ENCODE measurements at places on chromosomes 11 and 22.

DNA sequence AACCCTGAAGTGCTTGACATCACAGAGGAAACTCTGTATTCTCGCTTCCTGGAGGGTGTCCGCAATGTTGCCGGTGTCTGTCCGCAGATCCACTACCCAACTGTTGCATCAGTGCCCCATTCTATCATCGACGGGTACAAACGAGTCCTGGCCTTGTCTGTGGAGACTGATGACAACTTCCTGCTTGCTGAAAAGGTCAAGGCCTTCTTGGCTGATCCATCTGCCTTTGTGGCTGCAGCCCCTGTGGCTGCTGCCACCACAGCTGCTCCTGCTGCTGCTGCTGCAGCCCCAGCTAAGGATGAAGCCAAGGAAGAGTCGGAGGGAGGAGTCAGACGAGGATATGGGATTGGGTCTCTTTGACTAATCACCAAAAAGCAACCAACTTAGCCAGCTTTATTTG lies 42.9 kb upstream of the DAGLA start:
- peak; percentile 23 for DNase-seq

DNA sequence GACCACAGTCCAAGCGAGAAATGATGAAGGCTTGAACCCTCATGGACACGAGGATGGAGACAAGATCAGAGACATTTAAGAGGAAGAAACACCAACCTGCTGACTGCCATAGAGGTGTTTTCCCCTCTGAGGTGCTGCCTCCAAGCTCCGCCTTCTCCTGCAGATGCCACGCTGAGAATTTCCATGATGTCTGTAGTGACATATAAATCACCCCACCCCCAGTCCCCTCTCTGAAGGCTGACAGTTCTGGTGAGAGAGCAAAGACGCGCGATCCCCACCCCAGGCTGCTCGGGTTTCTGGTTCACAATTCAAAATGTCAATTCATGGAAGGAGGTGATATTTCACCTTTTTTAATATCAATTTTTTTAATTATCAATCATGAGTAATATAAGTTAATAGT lies 28.2 kb downstream of the LRRC32 start:
- peak; percentile 79 for DNase-seq

DNA sequence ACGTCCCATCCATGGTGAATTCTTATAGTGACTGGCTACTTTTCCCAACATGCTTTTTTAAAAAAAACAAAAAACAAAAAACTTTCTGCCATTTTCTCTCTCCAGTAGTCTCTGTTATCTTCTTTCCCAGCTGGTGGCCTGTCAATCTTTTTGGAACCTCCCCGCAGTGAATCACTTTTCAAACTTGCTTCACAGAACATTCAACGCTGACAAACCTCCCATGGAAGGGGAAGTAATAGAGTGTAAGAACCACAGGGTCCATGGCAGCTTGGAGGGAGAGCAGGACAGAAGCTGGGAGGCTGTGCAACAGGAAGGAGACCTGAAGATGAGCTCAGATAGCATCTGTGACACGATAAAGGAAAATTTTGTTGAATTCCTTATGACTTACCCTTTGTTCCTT lies 9.8 kb upstream of the CECR2 start:
- DNase-seq: no peak

- peak; percentile 19 for DNase-seq
Measured at GRCh38 chr22:42770941-42771647, 50.4 kb upstream of the A4GALT start.

DNA sequence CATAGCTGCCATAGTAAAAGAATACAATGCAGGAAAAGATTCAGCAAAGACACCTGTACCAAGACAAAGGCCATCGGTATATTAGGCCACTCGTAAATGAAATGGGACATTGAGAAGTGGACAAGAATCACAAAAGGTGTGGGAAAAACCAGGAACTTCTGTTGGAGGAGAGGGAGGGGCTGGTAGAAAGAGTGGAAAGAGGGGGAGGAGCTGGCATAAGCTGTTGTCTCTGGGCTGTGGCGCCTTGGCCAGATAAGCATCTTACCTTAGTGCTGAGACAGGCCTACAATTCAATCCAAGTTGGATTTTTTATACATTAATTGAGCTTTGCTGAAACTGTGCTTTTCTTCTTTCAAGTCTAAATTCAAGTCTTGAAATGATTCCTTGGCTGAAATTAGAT lies 37.1 kb downstream of the ZNF202 start:
- DNase-seq: no peak

- no peak for DNase-seq
Measured at GRCh38 chr11:68448604-68449011, 11.9 kb upstream of the PPP6R3 start.

GRCh38 chr11:33324302-33324985 lies 67.3 kb downstream of the HIPK3 start:
- no peak for DNase-seq

DNA sequence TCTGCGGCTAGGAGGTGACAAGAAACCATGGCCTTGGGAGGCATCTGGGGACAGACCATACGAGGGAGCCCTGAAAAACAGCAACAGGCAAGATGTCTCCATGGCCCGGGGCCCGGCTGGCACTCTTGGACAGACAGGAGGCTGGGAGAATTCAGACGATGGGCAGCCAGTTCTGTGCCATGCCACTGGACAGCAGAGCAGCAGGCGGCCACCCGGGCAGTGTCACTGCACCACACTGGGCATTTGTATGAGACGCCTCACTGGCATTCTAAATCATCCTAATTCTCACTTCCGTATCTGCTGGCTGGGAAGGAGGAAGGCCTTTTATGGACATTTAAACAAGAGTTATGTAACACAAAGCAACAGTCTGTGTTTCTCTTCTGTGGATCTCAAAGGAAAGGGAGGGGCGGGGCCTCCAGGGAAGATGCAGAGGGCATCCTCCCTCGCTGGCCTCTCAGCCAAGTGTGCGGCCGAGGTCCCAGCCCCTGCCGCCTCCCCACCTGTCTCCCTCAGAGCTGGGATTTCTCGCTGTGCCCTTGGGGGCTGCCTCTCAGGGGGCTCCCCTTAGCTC lies 350.3 kb downstream of the SHANK2 start:
- no peak for DNase-seq

DNA sequence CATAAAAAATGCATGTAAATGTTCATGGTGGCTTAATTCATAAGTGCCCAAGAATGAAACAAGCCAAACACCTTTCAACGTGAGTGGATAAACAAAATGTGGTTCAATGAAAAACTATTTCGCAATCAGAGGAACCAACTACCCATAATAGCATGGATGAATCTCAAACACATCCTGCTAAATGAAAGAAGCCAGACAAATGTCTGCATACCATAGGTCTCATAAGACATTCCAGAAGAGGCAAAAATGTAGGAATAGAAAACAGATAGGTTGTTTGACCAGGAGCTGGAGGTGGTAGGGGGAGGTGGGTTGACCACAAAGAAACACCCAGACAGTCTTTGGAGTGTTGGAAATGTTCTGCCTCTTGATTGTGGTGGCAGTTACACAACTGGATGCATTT lies 13.2 kb upstream of the OSBPL5 start:
- no peak for DNase-seq

DNA sequence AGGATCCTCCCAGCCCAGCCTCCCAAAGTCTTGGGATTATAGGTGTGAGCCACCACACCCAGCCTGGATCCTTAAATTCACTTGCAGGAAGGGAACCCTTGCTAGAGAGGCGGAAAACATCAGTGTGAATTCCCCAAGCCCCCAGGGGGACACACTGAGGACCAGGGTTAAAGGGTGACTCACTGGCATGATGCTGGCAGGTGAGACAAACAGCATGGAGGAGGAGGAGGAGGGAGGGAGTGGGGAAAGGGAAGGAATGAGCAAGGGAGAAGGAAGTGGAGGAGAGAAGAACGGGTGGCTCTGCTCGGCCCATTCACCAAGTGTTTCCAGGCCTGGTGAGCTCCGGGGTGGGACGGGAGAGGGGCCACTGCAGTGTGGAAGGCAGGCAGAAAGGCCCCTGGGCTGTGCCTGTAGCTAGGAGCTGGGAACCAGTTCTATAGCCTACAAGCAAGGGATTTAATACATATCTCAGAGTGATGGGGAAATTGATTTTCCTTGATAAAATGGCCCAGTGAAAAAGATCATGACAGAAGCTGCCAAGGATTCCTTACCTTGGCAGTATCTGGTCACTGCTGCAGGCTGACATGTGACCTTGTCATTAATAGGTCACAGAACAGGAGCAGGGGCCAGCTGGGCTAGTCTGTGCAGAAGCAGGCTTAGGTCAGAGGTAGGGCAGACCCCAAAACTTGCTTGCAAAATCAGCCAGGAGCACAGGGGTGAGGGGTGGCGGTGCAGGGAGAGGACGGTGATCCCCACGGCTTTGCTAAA lies 370.2 kb downstream of the SHANK2 start:
- peak; percentile 25 for DNase-seq

DNA sequence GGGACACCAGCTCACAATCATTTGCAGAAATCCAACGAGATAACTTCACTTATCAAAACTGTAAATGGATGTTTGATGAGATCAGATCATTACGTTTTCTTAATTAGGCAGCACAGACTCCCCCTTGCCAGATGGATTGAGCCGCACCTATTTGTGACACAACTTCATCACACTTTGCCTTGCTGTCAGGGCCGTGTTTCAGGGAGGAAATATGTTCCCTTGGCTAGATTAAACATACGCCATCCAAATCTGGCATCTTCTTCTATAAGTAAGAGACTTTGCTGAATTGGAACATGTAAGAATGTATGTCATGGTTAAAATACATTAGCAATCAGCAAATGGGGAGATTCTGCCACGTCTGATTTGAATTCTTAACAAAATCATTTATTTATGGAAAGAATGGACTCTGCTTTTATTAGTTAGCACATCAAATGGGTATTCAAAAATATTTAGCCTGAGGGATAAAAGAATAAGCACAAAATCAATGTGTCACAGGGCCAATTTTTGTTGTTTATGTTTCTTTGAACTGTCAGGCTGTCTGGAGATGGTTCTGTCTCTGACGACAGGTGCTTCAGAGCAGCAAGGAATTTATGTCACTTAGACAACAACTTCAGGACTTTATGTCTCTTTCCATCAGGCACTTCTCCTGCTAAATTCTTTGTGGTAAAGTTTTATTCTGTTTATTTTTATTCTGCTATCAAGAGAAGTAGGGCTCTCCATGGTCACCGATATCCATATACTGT lies 326.1 kb upstream of the NCAM1 start:
- no peak for DNase-seq

DNA sequence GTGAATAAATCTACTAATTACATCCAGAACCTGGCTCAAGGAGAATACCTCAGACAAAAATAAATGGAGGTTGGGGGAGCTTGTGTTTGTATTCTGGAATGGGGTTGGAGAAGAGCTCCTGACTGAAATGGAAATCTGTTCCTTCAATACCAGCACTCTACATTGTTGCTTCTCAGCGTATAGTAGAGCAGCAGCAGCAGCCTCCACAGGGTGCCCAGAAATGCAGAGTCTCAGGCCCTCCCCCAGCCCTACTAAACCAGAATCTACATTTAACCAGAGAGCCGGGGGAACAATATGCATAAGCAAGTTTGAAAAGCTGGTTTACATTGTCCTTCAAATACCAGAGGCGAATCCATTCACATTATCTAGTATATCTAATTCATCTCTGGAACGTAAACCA lies 474.8 kb downstream of the NTM start:
- DNase-seq: peak; percentile 26
